ENCODE measurements at places on chromosomes 5 and 9.

GRCh38 chr5:150153957-150154617 lies 1.6 kb downstream of the PDGFRB start:
- no peak for DNase-seq

DNA sequence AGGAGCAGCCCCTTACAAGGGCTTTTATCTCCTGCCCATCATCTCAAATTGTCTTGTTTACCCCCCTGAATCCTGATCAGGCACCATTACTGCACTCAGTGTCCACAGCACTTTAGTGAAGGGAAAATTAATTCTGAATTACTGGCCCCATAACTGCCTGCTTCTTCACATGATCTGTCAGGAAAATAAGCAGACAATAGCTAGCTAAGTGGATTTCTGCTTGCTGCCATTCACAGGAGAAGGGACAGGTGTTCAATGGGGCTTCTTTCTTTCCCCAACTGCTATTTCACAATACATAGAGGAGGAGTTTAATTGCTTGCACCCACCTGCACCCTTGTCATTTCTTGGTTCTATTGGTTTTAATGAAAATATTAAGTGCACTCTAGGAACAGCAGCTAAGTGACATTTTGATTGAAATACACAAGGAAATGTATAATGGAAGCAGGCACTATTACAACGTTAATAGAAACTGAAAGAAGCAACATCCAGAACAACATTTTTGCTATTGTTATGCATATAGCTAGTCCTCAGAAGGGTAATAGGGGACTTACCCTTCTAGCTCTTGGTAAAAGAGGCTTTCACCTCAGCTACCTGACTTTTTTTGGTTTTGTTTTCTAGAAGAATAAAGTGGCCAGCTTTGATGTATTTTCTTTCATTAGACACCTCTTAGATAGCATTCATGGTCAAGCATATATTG lies 599.3 kb upstream of the TLE4 start:
- DNase-seq = no peak

DNA sequence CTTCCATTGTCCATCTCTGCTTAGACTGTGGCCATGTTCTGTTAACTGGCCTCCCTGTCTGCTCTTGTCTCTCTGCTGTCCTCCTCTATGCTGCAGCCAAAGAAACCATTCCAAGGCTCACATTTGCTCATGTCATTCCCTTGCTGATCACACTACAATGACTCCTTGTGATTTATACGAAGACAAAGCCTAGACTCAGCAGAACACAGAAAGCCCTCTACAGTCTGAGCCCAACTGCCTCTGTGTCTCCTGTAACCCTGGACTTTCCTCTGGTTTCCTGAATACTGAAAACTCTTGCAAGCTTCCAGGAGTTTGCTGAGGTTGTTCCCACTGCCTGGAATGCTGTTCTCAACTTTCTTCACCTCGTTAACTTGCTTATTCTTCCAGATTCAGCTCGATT lies 191.8 kb downstream of the TMEM38B start:
- no peak for DNase-seq

- no peak for DNase-seq
Observed at GRCh38 chr9:22446950-22447617, 460 bp downstream of the DMRTA1 start.

DNA sequence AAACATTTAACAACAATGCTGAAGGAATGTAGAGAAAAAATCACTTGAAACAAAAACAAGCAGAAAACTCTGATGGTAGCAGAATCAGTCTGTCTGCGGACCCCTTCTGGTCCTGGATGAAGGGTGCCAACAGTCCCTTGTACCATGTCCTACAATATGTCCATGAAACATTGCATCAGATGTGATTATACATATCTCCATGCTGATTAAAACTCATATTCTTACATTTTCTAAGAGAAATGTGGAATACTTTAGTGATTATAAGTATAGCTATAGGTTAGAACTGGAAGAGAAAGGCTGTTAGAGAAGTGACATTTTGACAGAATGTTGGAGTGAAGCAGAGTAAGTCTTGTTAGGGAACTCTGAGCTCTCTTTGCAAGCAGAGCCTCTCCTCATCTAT lies 286.1 kb downstream of the SH3GL2 start:
- DNase-seq = no peak

Measured in GOT3 (cell line).